Mesendoderm (in vitro differentiated cells): ENCODE measurements at places on chromosomes 6 and 20.

GRCh38 chr6:17334265-17334664, 53.1 kb downstream of the RBM24 start:
- no peak for DNase-seq

DNA sequence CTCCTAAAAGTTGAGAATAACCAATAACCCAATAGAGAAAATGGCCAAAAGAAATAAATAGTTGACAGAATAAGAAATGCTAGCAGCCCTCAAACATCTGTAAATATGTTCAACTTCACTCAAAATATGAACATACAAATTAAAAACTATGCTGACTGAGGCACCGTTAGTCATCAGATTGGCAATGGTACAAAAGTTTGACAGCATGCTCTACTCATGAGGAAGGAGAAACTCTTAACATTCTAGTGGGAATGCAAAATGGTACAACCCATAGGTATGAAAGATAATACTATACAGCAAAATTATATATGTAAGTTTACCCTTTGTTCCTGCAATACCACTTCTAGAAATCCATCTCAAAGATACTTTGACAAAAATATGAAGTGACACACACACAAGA, 1.6 kb upstream of the ZSCAN12 start:
- no peak for DNase-seq

DNA sequence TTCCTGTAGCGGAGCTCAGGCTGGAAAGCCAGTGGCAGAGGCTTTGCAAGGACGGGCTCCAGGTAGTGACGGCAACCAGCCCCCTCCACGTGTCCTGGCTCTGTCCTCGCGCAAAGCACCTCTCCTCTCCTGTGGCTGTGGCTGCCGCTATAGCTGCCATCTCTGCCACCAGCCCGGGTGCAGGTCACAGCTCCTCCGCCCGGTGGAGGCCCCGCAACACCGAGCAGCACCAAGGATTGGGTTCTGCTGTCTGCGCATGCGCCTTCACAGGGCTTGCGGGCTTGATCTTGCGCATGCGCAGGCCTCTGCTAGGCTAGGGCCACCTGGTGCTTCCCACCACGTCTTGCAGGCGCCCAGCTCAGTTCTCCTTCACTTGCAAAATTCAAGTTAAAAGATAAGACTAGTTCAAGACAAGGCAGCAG, 625.4 kb downstream of the QKI start:
- no peak for DNase-seq

DNA sequence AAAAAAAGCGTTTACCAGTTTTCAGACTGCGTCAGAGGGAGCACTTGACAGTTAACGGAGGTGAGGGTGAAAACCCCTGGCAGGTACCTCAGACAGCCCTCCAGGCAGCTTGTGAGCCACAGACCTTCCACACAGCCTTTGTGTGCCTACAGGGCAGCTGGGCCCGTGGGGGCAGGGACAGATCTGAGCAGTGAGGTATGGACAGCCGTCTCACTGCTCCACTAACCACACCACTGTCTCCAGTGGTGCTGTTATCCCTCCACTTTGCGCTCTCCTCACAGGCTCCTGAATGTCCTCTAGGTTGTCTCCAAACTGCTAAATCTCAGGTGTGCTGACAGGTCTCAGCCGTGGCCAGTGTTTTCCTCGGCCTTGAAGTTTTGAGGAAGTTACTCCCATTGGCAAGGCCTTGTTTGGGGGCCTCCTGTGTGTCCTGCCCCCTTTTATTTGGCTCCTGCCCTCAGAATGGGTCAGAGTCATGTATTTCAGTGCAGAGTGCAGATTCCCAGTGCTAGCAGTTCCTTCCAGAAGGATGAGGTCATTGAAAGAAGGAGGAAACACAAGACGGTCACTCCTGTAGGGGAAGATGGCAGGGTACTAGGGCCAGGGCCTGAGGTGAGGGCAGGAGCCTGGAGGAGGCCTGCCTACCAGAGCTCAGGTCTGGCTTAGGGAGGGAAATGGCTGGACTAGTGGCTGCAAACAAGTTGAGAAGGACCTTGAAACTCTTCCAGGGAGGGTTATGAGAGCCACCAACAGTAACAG, 11.8 kb downstream of the GFRA4 start:
- DNase-seq: no peak

DNA sequence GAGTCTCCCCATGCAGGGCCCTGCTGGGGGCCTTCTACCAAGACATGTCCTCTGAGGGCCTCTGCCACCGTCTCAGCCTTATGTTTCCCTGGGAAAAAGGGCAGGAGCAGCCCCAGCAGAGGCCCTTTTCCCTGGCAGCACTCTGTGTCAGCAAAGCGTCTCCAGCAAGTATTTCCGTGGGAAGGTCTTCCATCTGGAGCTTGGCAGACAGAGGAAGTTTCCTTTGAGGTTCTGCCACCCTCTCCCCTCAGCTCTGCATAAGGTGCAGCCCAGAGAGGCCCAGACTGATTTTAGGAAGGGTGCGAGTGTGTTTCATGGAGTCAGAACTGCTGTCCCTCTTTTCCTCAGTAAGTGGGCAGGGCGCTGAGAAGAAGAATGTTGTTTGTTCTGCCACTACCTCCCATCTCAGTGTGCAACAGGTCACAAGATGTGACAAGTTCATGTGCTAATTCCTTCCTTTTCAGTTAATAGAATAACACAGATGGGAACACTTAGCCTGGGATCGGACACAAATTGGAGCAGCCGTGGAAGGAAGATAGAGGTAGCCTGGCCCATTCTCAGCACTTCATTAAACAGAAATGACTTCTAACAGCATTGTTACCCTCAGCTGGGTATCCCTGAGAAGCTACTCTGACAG, 784.4 kb downstream of the MAFB start:
- no peak for DNase-seq

DNA sequence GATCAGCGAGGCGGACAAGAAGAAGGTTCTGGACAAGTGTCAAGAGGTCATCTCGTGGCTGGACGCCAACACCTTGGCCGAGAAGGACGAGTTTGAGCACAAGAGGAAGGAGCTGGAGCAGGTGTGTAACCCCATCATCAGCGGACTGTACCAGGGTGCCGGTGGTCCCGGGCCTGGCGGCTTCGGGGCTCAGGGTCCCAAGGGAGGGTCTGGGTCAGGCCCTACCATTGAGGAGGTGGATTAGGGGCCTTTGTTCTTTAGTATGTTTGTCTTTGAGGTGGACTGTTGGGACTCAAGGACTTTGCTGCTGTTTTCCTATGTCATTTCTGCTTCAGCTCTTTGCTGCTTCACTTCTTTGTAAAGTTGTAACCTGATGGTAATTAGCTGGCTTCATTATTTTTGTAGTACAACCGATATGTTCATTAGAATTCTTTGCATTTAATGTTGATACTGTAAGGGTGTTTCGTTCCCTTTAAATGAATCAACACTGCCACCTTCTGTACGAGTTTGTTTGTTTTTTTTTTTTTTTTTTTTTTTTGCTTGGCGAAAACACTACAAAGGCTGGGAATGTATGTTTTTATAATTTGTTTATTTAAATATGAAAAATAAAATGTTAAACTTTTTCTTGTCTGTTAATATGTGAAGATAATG, 2.2 kb downstream of the HSPA1B start:
- DNase-seq: no peak

DNA sequence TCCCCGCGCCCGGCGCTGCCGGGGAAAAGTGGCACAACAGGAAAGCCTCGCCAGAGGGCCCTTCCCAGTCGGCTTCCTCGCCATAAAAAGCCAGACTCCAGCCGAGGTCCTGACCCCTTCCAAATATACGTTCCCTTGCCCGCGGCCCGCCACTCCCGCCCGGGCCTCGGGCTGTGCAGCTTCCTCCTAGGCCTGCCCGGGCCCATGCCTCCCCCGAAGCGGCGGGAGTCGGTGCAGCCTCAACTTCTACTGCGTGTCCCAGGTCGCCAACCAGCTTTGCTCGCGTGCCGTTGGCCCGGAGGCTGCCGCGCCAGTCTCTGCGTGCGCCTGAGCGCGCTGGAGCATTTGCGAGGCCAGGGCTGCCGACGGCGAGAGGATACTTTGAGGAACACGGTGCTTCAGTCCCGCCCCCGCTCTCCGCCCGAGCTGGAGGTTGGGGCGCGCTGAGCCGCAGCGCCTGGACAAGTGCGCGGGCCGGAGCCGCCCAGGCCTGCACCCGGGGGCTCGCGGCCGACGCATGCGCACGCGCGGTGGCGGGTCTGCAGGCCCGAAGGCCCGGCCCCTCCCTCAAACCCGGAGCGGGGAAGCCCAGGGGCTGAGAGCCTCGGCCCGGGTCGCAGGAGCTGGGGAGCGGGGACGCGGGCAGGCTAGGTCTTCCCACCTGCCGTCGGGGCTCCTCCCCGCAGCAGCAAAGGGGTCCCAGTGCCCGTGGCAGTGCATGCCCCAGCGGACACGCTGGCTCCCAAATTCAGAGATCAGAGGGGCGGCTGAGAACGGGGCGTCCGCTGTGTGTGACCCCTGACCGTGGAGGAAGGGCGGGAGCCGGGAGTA, 10.2 kb downstream of the FOXC1 start:
- peak; percentile 61 for DNase-seq

DNA sequence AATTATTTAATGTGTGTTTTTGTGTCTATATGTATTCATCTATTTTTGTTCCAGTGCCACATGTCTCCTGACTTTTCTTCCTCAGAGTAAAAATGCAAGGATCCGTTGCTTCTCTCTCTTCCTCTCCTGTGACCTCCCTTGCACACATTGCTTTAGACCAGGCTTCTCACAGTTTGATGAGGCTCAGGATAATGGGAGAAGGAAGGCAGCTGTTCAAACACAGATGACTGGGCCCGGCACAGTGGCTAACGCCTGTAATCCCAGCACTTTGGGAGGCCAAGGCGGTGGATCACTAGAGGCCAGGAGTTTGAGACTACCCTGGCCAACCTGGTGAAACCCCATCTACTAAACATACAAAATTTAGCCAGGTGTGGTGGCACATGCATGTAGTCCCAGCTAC, 241.9 kb downstream of the SAMD5 start:
- no peak for DNase-seq

DNA sequence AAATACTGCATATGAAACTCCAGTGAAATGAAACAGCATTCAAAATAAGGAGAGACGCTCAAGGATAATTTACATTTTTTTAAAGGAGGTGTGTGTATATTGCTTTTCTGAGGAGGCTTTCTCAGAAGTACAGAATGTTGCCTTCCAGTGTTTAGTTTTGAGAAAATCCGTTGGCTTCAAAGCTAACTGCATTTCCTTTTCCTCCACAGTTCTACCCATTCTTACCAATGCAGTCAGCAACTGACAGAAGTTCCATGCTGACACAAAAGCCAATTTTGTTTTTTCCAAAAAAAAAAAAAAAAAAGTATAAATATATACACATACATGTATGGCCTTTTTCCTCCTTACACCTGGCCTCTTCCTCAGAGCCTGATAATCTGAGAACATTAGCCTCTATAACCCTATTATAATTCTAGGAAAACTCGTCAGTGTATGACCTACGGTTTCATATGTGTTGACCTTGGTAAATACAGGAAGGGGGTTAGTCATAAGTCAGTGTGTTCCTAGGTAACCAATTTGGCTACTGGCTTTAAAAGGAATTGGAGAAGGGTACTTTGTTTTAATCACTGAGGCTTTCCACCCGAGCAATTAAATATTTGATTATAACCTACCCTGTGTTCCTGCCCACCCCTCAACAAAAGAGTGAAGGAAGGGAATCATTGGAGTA, 24.2 kb downstream of the MGME1 start:
- no peak for DNase-seq

- DNase-seq: no peak
These were observed 54.4 kb downstream of the TGM2 start for GRCh38 chr20:38110525-38111178.

DNA sequence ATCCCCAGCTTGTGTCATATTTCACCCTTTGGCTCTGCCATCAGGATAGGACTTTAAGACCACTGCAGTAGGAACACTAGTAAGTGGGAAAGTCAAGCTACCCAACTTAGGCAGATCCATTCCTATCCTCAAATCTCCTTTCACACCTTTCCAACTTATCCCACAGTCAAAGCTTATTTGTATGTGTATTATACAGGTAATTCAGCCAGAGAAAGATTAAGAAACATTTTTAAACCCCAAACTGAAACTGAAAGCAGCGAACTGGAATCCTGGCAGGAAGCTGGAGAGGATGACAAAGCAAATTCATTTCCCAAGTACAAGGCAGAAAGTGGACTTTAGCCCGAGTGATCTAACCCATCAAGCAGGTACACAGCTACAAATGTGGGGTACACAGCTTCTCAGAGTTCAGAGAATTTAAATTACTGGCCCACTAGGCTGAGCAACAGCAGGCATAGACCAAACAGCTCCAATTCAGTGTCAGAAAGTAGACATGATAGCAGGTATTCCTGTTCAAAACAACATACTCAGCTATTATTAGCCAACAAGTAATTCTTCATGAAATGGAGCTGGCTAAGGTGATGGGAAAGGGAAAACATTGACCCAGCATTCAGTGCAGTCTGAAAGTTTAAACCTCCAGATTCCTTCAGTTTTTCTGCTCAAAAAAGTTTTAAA, 39.1 kb downstream of the ILRUN start:
- peak; percentile 61 for DNase-seq

- DNase-seq: no peak
These were observed 100.7 kb upstream of the CARMIL1 start for GRCh38 chr6:25178336-25179035.

DNA sequence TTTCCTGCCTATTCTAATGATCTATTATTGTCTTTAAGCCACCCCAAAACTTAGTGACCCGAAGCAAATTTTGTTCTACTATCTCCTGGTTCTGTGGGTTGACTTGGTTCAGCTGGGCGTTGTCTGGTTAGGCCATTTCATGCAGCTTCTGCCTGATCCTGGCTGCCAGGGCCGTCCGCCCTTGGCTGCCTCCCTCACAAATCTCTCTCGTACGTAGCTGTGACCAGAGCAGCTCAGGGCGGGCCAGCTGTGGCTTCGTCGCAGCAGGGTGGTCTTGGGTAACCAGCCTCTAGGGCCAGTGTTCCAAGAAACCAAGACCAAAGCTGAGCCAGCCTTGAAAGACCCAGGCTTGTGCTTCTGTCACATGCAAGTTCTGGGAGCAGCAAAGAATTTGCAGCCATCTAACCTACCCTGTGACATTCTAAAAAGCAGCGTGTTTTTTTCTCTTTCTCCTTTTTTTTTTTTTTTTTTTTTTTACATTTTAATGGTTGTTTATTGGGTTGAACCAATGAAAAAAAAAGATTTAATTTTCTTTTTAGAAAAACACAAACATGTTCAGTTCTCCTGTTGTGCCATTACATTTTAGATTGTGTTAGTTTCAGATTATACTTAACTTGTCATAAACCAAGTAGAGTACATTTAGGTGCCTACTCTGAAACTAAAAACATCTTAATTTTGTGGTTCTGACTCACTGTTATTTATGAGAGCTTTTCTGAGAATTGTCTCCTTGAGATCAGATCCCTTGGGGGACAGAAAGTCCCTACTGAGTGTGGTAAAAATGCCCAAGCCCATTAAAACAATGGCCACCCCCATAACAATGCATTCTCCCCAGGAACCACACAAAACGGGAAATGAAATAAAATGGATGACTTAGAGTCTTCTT, 83.9 kb downstream of the ZDHHC14 start:
- no peak for DNase-seq

- DNase-seq: peak; percentile 60
These were observed 6.4 kb downstream of the CFB start for GRCh38 chr6:31952140-31952805.

DNA sequence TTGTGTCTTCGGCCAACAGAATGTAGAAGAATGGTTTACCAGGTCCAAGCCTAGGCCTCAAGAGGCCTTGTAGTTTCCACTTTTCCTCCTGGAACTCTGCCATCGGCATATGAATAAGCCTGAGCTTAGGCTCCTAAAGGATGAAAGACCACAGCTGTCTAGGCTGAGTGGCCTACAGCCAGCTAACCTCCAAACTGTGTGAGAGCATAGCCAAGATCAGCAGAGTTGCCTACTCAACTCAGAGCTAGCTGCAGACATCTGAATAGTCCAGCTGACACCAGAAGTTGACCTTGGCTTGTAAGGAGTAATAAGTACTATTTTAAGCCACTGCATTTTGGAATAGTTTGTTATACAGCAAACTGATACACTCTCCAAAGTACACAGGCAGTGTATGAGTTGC, 52.6 kb upstream of the SMIM29 start:
- no peak for DNase-seq
